KG1 (cell line): ENCODE measurements at places on chromosomes 16 and 17.
A peak's percentile ranks its signal among the peaks of the same experiment; 100 is the strongest.

GRCh38 chr17:36600936-36601302 lies 464 bp upstream of the MRM1 start:
- DNase-seq, result no peak

DNA sequence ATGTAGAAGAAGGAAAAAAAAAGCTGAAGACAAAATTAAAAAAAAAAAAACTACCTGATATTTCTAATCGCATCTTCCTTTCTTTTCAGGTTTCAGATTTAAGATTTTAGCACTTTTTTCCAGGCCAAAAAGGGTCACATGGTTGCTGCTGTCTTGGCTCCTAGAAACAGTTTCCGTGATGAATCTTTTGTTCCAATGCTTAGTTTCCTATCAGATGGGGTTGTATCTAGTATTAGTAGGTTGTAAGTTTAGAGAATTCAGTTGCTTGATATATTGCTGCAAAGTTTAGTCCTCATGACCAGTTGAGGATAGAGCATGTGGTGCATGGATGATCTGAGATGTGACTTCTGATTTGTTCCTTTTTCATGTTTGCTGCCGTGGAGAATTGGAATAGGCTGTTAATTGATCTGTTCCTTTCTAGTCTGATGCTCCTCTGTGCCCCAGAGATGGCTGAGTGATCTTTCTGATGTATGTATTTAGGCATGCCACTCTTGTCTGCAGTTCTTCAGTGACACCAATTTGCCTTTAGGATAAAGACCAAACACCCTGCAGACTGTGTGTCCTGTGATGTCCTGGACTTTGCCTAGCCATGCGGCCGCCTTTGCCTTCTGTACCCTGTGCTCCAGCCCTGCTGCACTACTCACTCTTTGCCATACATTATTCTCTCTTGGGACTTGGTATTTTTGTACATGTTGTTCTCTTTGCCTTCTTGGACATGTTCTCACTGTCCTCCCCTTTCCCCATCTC lies 94.0 kb downstream of the MRTFB start:
- no peak for DNase-seq

GRCh38 chr16:15773968-15774367 lies 82.9 kb downstream of the MYH11 start:
- DNase-seq, result no peak

DNA sequence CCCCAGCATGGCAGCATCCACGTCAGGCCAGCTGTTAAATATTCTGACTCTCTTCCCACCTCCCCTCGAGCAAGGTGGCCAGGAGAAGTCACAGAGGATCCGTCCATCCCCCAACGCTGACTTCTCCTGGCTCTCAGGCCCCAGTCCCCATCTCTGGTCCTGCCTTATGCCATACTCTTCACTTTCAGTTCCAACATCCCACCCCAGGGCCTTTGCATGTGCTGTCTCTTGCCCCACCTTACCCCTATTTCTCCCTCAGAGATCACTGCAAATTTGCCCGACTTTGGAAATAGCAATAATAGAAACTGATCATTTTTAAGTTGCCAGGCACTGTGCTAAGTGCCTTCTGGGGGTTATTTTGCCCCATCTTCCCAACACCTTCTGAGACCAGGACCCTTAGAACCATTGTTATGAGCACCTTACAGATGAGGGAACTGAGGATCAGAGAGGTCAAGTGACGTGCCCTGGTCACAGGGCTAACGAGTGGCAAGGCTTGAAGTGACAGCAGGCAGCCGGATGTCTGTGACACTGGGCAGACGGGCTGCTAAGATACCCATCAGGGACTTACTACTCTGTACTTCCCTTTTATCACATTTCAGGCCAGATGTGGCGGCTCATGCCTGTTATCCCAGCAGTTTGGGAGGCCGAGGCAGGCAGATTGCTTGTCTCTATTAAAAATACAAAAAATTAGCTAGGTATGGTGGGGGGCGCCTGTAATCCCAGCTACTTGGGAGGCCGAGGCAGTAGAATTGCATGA lies 17.7 kb downstream of the HID1 start:
- DNase-seq, result no peak

GRCh38 chr16:78503602-78504001 lies 404.1 kb downstream of the WWOX start:
- DNase-seq, result peak; percentile 47

GRCh38 chr16:85333337-85333736 lies 221.1 kb upstream of the CIBAR2 start:
- no peak for DNase-seq

- DNase-seq, result no peak
Measured at GRCh38 chr17:51005768-51006167, 114.9 kb downstream of the SPAG9 start.

- DNase-seq, result peak; percentile 1
Measured at GRCh38 chr17:1490643-1491442, 1.6 kb downstream of the MYO1C start.

DNA sequence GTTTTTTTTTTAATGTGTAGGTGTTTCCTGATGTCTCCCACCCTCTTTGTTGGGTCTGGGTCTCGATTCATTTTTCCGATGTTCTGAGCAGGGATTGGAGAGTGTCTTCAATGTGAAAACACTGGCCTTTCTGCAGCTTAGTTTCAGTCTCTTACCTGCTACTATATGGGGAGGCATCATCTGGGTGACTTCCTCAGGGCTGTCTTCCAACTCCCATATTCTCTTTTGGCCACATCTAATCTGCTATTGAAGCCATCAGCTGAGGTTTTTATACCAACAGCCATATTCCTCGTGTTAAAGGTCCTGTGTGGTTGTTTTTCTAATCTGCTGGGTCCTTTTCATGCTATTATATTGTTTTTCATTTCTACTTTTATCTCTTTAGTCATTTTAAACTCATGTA lies 13.2 kb upstream of the SSTR5 start:
- DNase-seq, result no peak

DNA sequence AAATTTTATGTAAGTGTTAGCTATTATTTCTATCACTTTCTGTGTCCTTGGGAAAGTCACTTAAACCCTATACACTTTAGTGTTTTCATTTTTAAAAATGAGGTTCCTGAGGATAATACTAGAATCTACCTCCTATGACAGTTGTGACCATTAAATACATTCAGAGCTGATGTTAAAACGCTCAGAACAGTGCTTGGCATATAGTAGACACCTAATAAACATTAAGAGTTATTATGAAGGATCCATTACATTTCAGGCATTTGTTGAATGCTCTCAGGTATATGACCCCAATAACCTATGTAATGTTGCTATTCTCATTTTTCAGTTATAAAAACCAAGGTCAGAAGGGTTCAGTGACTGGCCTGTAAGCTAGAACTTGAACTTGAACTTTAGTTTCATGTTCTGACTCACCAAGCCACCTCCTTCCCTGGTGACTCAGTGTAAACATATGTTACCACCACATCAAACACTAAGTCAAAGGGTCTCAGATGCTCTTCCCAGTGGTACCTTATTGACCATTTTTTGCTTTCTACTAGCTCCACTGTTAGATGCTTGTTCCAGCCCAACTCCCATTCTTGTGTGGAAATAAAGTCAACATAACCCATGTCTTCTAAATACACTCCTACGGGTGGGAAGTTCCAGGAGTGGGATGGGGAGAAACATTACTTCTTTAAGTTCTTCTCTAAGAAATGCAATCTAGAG lies 47.6 kb downstream of the HSD17B2 start:
- no peak for DNase-seq

- no peak for DNase-seq
Measured at GRCh38 chr17:73933871-73934270, 269.6 kb upstream of the RPL38 start.

- no peak for DNase-seq
Measured at GRCh38 chr16:86671486-86672178, 93.3 kb downstream of the FOXL1 start.

DNA sequence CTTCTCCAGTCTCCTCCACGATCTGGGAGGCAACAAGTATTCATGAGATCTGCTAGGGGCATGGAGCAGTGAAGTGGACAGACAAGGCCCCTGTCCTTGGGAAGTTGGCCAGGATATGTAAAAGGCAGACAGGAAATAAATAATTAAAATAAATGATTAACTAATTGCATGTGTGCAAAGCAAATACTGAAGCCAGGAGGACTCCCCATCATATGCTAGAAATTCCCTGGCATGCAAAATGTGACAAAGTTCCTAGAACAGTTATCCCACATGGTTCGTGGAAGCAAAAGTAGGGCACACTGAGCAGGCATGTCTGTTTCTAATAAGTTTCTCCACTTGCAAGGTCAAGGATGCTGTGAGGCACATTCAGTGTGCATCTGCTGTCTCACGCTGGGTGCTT lies 86.8 kb downstream of the CDYL2 start:
- DNase-seq, result no peak

GRCh38 chr16:47568351-47568750 lies 107.2 kb downstream of the PHKB start:
- DNase-seq, result no peak

DNA sequence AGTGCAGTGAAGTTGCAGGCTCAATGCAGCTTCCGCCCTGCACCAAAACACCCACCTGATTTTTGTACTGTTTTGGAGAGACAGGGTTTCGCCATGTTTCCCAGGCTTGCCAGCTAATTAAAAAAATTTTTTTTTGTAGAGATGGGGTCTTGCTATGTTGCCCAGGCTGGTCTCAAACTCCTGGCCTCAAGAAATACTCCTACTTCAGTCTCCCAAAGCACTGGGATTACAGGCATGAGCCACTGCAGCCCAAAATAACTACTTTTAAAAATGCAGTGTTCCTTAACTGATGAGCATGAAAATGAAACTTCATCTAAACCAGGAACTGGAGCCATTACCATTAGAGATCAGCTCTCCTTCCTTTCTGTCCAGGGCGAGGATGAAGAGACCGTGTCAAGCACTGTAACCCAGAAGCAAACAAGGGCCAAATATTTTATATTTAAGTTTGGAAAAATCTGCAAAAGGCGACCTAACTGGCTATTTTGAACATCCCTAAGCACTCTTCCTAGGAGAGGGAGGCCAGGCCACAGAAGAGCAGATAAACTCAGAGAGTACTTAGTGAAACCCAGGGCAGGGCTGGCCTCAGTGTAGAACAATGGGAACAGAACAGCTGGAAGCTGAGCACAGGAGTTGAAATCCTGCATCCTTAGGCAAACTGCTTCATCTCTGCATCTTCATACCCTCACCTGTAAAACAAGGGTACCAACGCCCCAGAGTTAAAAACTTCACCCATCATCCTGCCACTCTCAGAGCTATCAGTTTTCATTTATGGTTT lies 24.0 kb downstream of the CREBBP start:
- DNase-seq, result no peak

DNA sequence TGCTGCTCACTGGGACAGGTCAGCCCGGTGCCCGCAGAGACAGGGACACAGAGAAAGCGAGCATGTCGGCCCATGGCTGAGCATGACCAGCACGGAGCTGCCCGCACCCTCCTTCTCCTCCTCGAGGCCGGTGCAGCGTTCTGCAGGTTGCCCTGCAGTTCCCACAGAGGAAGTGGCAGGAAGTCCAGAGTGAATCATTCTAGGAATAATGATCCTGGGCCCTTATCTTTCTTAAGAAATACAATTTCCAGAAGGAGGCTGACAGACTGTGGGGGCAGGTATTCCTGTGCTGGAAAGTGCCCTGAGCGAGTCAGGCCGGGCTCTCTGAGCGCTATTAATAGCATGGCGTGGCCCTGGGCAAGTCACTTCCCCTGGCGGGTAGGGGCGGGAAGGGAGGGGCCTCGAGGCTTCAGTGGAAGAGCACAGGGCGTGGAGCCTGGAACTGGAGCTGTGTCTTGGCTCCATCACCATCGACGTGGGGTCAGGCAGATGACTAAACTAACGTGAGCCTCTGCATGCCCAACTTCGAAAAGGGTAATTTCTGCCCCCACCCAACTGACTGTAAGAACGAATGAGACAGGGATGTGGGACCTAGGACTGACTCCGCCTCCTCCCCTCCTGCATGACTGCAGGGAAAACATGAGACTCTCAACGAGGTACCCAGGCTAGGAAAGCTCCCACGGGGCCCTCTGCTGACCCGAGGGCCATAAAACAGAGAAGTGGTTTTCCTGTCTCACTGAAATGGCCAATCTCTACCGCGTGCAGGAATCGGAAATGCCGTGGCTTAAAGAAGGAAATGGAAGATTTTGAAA lies 9.8 kb downstream of the TMEM204 start:
- peak; percentile 65 for DNase-seq

DNA sequence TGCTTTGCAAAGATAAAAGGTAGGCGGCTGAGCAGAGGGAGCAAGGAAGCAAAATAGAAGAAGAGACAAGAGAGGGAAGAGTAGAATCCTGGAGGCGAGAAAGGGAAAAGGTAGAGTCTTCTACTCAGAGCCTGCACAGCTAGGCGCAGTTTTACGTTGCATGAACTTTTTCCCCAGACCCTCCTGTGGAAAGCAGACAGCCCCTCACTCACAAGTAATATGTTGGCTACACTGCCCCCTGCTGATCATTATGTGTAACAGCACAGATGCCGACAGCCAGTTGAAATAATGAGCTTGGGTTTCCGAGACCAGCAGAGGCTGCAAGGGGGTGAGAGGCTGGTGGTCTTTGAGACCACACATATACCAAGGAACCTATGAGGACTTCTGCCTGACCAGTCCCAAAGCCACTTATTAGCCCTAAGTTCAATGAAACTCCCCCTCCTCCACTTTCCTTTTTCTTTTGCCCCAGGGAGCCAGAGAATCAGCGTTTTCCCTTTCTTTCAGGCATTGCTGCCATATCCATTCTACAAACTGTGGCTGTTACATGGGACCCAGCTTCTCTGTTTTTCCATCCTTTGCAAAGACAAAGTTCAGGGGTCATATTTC lies 22.5 kb upstream of the CMTR2 start:
- DNase-seq, result no peak

DNA sequence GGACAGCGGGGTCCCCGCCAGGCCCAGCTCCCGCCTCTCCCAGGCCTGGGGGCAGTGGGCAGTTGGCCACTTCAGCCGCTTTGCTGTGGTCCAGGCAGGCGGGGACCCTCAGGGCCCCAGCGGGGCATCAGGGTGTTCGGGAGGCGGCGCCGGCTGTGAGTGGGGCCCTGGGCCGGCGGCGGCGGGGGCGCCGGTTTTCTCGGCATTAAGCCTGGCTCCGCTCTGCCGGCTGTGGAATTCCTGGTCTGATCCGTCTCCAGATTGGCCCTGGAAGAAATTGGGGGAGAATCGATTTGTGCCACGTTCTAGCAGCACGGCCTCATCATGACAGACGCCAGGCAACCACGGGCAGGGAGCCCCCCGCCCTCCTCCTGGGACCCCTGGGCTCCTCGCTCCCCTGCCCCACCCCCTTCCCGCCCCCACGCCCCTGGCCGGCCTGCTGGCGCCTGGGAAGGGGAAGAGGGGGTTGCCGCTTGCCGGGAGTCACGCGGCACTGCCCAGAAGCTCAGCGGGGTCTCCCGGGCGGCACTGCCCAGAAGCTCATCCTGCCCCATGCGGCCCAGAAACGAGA lies 28.6 kb upstream of the SSTR5 start:
- DNase-seq, result no peak

DNA sequence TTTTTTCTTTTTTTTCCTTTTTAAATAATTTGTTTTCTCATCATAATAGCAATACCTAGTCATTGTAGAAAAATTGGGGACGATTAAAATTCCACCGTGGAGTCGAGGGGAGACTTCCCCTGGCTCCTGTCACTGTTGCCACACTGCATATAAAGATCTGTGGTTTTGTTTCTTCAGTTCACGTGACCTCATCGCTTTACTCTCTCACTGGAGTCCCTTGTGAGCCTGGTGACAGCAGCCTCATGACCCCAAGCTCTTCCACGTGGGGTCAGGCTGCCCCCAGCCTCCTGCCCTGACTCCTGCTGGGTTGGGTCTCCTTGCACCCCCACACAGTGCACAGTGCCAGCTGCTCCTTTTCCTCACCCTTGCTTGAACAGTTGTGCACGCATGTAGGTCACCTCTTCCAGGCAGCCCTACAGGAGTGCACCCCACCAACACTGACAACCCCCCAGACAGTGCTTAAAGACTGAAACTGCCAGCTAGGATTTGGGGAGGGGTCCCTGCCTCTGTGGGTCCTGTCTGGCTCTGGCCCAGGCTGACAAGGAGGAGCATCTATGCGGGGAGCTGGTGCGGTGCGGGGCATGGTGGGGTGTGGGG lies 7.3 kb upstream of the METRNL start:
- no peak for DNase-seq
